ENCODE measurements at places on chromosomes 3 and 15. TPM values are rescaled to one million over a fixed set of nuclear protein-coding genes. Genes with fewer than 3 reads are reported as not detected.

Gene SPATA12
- 0.46 TPM for total RNA-seq

Gene TTLL13
- total RNA-seq, result 0.61 TPM

Gene CATSPER2
- total RNA-seq, result 0.80 TPM

Gene LZTFL1
- total RNA-seq, result 20.1 TPM

Gene THSD4
- 21.4 TPM for total RNA-seq

Data from A549 treated with RU486 at 1 μM for 4 hours (cell line).